EL (cell line): ENCODE measurements at places on chromosomes 2 and 18.

DNA sequence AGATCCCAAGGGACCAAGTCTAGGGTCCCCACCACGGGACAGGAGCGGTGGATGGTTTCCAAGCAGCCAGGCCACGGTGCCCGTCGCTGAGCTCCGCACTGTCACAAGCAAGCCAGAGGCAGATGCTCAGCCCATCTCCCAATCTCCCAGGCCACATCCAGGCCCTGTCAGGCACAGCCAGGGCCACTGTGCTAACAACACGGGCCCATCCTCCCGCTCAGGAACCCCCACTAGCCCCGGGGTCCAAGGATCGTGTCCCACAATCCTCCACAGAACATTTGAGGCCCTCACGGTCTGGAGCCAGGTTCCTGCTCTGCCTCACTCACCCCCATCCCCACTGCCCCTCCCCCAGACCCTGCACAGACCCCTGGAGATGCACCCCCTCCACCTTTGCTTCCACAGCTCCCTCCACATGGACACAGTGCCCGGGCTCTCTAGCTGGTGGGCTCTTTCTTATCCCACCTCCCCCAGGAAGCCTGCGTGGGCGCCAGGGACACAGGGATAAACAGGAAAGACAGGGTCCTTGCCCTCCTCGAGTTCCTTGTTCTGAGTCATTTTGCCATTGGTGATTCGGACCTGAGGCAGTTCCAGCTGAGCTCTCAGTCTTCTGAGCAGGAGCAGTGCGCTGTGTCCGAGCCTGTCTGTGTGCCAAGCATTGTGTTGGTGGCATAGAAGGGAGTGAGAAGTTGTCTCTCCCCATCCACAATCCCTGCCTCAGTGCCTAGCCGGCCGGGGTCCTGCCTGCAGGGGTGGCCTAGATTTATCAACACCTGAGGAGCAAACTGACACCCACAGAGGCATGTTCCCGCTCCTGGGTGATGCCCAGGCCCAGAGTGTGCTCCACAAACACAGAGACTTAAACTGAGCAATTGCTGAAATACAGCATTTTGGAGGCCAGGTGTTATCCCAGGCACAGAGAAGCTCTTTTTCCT, 7.0 kb downstream of the CROCC2 start:
- DNase-seq, result no peak

DNA sequence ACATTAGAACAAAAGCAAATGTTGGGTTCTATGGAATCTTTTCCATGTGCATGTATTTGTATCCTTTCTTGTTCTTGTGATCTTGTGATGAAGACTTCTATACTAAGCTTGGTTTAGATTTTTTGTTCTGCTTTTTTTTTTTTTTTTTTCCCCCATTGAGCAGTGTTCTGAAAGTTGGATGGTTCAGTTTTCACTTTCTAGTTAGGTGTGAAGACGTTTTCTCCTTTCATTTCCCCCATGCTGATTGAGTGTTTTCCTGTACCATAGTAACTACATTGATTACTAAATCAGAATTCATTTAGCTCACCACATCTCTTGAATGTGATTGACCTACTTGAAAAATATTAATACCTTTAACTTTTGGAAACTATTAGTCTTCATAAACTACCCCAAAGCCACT, 34.1 kb downstream of the NOP58 start:
- DNase-seq, result no peak

DNA sequence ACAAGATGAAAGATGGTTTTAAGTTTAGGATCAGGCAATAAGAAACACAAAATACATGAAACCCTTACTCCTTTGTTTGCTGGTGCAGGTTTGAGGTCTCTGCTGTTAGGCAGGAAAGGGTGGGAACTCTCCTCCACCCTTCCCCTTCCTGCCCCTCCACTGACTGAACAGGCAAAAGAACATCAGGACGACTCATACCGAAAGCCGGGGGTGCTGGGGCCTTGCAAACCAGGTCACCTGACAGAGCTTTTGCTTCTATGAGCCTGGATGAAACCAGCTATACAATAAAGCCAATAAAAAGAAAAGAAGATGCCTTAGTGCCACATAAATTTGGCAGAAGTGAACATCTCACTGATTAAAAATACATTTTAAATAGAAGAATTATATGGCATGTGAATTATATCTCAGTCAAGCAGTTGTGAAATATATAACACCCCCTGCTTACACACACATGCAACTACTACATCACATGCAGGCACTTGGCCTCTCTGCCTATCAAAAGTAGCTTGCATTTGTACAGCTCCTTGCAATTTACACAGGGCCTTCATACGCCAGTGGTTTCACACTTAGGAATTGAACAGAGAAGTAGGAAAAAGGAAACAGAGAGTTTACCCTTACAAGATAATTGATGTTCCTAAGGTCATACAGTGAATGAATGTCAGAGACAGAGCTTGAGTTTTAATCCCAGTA, 215.1 kb upstream of the TRIB2 start:
- DNase-seq, result peak; percentile 31

DNA sequence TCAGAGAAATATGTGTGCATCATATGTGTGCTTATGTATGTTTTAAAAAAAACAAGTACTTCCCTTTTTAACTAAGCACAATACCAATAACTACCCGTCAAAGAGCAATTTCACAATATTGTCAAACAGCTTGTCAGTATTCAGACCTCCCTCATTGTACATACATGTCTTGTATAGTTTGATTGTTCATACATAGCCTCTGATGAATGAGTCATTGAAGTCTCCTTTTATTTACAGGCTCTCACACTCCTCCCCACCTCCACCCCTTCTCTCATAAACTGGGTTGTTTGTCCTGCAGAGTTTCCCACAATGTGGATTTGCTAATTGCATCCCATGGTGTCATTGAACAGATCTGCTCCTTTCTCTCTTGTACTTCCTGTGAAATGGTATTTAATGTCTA, 132.8 kb upstream of the L3MBTL4 start:
- no peak for DNase-seq

DNA sequence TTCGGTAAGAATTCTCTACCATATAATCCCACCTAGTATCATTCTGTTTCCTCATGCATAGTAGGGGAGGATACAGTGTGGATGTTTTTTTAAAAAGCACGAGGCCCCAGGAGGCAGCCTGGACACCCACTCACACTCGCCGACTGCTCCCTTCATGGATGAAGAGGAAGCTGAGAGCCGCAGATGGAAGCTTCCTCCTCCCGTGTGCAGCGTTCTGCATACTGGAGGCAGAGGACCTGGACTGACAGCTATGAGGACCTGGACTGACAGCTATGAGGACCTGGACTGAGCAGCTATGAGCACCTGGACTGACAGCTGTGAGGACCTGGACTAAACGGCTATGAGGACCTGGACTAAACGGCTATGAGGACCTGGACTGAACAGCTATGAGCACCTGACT, 234.4 kb downstream of the NDUFA10 start:
- DNase-seq, result no peak

GRCh38 chr18:9735238-9735637, 27.1 kb downstream of the RAB31 start:
- DNase-seq, result no peak

- DNase-seq, result no peak
These were observed 126.7 kb downstream of the BCL2 start for GRCh38 chr18:63192885-63193349.

DNA sequence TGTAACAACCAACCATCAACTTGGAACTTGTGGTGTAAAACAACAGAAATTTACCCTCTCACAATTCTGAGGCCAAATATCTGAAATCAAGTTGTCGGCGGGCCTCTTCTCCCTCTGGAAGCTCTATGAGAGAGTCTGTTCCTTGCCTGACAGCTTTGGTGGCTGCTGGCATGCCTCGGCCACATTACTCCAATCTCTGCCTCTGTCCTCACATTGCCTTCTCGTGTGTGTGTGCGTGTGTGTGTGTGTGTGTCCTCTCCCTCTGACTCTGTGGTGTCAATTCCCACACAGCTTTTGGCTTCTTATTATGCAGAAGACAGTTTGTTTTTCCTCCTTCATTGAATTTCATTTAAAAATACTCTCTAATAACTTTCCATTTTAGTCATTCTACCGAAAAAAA, 50.4 kb downstream of the ZDBF2 start:
- DNase-seq, result no peak

- no peak for DNase-seq
These were observed 2.7 kb downstream of the SCTR start for GRCh38 chr2:119521433-119522050.

- peak; percentile 77 for DNase-seq
These were observed 97.6 kb upstream of the SLC39A10 start for GRCh38 chr2:195559431-195559914.

DNA sequence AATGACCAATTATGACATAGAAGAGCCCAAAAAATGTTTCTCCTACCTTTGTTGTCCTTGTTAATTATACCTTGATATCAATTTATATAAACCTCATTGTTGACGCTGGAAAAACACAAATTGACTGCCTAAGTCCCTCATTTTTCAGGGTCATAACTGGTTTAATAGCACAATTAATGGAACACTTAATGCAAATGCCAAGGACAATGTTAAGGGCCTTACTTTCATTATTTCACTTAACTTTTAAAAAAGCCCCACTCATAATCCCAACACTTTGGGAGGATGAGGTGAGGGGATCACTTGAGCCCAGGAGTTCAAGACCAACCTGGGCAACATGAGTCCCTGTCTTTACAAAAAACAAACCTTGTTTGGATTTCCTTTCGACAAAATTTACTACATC, 3.5 kb upstream of the STPG4 start:
- DNase-seq, result no peak

DNA sequence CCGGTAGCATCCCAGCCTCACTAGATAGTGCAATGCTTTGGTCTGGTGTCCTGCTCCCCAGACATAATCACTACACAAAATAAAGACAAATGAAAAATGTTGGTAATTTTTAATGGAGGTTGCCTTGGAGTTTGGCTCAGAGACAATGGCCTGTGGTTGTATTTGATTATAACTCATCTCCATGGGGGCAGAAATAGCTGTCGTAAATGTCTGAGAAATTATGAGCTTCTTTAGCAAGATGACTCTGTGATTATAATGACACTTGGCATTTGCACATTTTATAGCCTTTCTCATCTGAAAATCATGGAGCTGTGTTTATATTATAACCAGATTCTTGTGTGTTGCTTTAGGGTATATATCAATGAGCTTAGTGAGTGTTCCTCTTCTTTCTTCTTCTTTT, 1779.7 kb upstream of the CELF4 start:
- peak; percentile 72 for DNase-seq

DNA sequence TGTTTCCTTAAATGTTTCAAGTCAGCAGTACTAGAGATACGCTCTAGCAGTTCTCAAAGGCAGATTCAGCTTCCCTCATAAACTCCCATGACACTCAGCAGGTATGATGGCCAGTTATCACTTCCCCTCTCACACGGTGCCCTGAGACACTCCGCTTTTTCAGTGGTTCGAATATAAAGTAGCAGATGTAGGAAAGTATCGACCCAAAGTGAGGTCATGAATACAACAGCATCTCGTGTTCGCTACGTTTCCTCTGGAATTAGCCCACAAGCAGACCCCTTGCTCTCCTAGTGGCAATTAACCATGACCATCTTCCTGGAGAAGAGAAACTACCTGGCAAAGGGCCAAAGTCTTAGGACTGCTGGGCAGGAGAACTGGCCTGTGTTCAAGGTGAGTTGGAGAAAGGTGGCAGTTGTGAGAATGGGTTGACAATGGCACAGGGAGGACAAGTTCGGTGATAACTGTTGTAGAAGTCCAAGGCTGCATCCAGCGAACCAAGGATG, 9.3 kb upstream of the AGBL5 start:
- no peak for DNase-seq

GRCh38 chr2:215105607-215106354, 32.6 kb downstream of the ABCA12 start:
- DNase-seq, result peak; percentile 74
